Left forelimb (tissue), 1 donor: ENCODE measurements at places on chromosomes 1 and 21.

GRCh38 chr21:27796106-27796505, 829.2 kb upstream of the ADAMTS5 start:
- DNase-seq = no peak

DNA sequence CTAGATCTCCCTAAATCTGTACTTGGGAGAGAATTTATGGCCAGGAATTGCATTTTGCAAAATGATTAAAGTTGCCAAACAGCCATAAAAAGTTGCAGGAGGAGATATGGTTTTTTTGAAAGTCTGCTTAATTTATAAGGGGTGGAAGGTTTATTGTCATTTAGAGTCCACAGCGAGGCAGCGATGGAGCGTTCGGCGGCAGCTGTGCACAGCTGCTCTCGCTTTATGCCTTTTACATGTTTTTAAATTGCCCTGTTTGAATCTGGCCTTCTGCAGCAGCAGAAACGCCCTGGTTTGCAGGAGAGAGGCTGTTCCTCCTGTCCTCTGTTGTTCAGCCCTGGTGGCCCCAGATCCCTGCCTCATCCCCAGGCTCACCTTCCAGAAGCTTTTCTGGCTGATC, 144.9 kb upstream of the POU3F1 start:
- DNase-seq = no peak

GRCh38 chr1:156677616-156678596, 699 bp upstream of the NES start:
- no peak for DNase-seq

DNA sequence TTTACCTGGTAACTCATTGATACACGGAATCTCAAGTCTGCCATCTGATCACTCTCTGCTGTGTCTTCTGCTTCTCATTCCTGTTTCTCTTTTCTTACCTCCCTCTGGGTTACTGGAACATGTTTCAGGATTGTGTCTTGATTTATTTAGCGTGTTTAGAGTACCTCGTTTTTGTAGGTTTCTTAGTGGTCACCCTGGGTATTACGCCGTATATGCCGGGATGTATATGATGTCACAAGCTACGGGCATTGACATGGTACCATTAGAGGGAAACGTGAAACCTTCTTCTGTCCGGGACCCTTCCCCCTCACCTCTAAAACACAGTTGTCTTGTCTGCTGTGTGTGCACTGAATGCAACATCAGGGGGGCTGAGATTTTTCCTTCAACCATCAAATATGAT, 2.8 kb downstream of the ACTRT2 start:
- peak; percentile 52 for DNase-seq

DNA sequence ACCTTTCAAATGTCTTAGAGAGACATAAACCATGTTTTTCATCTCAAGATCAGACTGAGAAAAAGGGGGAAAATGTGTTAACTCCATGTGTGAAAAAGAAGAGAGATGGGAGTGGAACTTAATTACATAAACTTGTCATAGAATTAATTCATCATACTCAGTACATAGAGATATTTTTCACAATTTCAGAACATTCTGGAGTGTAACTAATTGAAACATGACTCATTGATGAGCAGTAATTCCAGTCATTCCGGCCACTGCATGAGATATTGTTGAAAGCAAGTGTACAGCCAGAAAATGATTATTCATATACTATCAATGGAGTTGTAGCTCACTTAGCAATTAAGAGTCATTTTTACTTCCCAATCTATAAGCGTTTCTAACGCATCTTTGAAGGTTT, 739.3 kb downstream of the LTN1 start:
- no peak for DNase-seq

DNA sequence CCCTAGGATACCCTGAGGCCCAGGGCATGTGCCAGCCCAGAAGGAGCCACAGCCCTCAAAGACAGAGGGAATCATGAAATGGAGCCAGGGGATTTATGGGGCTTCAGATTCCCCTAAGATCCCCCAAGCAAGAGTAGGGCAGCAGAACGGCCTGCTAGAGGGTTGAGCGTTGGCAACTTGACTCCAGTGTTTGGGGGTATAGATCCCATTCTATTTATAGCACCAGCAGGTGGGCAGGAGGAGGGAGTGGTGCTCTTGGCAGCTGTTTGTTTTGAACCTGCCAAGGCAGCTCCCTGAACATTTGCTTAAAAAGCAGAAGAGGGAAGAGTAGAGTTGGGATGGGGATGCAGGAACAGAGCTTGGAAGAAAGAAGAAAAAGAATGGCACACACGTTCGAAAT, 33.7 kb downstream of the GLUL start:
- DNase-seq = no peak

DNA sequence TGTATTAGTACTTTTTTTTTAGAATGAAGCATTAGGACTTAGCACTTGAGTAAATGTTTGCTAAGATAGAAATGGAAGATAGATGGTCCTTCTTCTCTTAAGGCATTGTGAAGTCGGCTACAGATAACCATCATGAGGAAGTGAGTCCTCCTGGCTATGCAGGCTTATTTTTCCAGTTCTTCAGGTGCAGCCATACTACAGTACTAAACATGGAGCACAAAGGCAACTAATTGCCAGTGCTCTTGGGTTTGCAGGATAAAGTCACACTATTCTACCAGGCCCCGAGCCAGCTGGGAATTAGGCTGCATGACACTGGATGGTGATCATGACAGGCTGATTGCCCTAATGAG, 197.3 kb upstream of the SGIP1 start:
- no peak for DNase-seq

DNA sequence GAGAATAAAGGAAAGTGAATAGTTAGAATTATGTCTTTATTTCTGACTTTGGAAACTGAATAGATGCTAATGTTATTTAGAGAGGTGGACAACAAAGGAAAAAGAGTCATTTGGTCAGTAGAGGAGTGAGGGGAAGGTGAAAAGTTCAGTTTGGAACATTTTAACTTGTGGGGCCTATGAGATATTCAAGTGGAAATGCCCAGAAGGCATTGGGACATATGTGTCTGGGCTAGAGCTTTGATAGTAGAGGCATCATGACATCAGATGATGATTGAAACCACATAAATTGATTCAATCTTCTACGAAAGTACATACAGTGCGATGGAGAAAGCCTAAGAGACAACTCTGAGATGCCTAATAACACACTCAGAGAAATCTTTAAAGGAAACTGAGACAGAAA, 151.7 kb upstream of the COL11A1 start:
- DNase-seq = no peak

- no peak for DNase-seq
Observed at GRCh38 chr1:114340892-114341291, 170.1 kb downstream of the TRIM33 start.

DNA sequence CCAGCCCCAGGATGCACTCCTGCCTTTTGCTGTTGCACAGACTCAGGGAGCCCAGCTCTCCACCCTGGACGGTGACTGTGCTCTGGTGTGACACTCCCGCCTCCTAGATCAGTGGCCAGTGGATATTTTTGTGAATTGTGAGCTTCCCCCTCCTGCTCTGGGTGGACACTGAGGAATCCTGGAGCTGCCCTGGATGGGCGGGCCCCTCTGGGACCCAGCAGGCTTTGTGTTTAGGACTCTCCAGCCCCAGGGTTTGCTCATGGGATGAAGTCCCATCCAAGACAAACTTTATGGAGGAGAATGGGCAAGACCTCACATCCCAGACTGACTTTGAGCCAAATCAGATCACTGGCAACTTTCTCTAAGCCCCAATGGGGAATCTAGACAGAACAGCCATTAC, 16.1 kb downstream of the SLC6A9 start:
- DNase-seq = no peak

DNA sequence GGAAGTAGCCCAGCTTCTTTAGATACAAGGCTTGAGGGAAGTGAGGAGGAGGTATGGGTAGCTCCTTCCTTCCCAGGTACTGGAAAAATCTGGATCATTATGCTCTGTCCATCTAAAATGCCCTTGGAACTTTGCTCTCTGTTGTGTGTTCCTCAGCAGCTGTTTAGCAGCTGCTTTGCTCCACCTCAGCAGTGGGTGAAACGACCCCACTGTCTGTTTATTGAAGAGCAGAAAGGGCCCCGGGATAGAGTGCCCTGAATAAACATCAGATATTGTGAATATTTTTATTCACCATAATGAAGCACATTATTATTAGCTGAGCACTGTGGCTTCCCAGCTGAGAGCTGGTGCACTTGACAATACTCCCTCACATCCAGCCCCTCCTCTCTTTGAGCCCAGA, 237.9 kb downstream of the PBX1 start:
- no peak for DNase-seq

GRCh38 chr1:233639611-233640010, 25.7 kb downstream of the KCNK1 start:
- no peak for DNase-seq

DNA sequence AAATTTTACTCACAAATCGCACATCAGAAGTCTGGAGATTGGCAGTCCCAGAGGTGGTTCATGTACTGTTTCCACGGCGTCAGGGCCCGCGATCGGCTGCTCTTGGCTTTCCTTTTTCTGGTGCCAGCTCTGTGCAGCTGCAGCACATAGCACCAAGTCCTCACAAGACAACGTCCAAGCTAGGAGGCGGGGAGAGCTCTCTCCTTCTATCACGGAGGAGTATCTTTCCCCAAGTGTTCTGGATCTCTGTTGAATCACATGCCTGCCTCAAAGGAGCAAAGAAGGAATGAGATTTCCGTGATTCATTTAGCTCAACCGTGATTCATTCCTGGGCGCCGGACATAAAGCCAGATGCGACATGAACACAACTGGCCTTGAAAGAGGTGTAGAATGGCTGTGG, 25.5 kb downstream of the MT1HL1 start:
- no peak for DNase-seq

- no peak for DNase-seq
Observed at GRCh38 chr1:234018816-234019215, 114.3 kb downstream of the SLC35F3 start.

DNA sequence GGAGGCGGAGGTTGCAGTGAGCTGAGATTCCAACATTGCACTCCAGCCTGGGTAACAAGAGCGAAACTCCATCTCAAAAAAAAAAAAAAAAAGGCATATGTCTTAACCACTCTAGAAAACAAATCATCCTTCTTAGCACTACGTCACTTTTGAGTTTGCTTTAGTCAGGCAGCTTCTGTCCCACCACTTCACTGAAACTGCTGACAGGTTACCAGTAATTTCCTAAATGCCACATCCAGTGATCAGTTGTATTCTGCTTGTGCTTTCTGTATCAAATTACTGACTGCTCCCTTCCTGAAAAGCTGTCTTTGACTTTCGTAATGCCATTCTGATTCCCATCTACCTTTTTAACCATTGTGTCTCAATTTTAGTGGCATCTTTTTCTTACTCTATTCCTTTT, 21.7 kb downstream of the RCOR3 start:
- DNase-seq = no peak

GRCh38 chr21:42208801-42209490, 10.0 kb upstream of the ABCG1 start:
- no peak for DNase-seq

- DNase-seq = no peak
Observed at GRCh38 chr1:70864302-70864701, 183.3 kb downstream of the PTGER3 start.

DNA sequence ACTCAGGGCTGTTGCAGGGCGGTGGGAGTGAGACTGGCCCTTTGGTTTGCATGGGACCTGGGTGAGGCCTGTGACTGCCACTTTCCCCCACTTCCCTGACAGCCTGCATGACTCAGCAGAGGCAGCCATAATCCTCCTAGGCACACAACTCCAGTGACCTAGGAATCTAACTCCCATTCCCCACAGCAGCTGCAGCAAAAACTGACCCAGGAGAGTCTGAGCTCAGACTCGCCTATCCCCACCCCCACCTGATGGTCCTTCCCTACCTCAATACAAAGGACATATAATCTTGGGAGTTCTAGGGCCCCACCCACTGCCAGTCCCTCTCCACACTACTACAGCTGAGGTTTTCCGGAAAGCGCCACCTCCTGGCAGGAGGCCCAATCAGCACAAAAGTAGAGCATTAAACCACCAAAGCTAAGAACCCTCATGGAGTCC, 26.7 kb downstream of the NDC1 start:
- no peak for DNase-seq

DNA sequence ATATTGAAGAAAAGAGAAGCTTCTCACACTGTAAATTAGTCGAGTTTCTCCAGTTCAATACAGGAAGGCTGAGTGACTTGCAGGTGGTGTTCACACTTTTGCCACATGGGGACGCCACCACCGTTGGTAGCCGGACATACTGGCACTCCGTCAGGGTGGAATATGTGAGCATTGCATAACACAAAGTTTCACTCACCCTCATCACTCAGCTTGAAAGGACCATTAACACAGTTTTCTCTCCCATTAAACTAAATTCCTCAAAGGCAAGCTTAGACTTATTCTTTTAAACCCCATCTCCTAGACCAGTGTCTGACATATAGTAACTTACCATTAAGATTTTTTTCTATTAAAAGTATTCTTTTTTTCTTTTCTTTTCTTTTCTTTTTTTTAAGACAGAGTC, 105.3 kb upstream of the SERBP1 start:
- DNase-seq = peak; percentile 74

GRCh38 chr1:204076891-204077290, 4.0 kb downstream of the SOX13 start:
- no peak for DNase-seq
